Omental fat pad (tissue), 4 donors: ENCODE measurements at places on chromosomes 5 and 9. TPM values are rescaled to one million over a fixed set of nuclear protein-coding genes. Genes with fewer than 3 reads are reported as not detected.

DNA sequence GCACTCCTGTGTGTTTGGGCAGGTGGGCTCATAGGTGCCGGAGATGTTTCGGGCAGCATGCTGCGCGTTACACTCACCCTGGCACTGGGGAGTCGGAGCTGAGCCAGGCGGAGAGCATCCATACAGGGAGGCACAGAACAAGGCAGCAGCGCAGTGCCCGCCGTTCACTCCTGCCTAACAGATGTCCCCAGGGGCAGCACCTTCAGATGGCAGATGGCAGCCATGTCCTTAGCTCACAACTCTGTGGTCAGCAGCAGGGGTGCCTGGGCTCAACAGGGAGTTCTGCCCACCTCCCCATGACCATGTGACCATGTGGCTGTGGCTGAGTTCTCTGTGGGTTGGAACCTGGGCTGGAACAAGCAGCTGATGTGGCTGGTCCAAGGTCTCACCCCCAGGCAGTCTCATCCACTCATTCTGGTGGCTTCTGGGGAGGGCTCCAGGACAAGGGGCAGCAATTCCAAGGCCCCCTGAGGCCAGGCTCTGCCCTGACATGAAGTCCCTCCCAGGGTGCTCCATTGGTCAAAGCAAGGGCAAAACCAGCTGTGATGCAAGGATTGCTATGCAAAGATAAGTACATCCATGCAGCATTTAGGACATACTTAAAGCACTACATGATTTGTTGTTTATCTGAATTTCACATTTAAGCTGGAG is 64.2 kb downstream of the MRPL36 start:
- no peak for DNase-seq

DNA sequence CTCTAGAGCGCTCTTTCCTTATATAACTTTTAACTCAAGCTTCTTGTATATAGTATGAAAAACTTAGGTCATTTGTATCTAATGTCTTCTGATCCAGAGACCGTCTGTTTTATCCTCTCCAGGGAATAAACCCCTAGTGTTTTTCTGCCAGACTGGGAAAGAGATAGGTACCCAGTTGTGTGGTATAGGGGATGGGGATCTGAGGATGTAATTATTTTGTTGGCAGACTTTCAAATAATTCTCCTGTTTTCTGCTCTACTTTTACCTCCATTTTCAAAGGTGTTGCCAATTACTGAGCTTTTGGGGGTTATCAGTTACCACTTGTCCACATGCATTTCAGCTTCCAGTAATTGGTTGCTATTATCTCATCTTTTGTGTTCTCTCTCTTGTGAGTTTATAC is 17.9 kb downstream of the CCDC171 start:
- no peak for DNase-seq

Gene ANXA2R
- total RNA-seq: 3.5 TPM

- no peak for DNase-seq
Measured at GRCh38 chr9:94110821-94111252, 26.6 kb downstream of the PTPDC1 start.

DNA sequence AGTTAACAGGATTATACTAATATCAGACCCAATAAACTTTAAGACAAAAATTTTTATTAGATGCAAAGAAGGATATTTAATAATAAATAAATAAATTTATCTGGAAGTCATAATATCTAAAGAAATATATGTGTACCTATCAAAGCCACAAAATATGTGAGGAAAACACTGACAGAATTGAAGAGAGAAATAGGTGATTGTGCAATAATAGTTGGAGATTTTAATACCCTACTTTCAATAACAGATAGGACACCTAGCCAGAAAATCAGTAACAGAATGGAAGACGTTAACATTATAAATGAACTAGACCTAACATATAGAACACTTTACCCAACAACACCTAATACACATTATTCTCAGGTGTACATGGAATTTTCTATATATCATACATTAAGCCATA is 541.4 kb upstream of the SMC2 start:
- DNase-seq: no peak

DNA sequence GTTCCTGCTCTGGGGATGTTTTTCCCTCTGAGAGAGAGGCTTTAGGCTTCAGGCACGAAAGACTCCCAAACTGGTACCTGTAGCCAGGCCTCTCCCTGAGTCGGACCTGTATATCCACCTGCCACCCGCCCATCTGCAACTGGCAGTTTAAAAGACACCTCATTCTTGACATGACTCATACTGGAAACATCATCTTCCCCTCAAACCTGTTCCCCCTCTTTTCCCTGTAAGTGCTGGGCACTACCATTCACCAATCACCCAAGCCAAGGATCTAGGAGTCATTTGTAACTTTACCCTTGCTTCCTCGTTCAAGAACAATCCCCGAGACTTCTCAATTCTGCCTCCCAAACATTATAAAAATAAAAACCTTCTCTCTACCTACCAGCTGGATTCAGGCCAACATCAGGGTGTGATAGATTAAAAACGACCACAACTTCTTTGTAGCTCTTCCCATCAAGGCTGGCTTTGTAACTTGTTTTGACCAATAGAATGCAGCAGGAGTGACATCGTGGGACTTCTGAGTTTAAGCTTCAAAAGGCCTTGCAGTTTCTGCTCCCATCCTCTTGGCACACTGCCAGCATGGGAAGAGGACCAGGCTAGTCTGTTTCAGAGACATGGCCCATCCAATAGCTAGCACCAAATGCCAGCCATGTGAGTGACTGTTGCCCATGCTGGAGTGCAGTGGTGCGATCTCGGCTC is 1.8 kb upstream of the WDR31 start:
- no peak for DNase-seq

GRCh38 chr9:74804018-74804385 is 83.7 kb downstream of the TRPM6 start:
- DNase-seq: no peak

DNA sequence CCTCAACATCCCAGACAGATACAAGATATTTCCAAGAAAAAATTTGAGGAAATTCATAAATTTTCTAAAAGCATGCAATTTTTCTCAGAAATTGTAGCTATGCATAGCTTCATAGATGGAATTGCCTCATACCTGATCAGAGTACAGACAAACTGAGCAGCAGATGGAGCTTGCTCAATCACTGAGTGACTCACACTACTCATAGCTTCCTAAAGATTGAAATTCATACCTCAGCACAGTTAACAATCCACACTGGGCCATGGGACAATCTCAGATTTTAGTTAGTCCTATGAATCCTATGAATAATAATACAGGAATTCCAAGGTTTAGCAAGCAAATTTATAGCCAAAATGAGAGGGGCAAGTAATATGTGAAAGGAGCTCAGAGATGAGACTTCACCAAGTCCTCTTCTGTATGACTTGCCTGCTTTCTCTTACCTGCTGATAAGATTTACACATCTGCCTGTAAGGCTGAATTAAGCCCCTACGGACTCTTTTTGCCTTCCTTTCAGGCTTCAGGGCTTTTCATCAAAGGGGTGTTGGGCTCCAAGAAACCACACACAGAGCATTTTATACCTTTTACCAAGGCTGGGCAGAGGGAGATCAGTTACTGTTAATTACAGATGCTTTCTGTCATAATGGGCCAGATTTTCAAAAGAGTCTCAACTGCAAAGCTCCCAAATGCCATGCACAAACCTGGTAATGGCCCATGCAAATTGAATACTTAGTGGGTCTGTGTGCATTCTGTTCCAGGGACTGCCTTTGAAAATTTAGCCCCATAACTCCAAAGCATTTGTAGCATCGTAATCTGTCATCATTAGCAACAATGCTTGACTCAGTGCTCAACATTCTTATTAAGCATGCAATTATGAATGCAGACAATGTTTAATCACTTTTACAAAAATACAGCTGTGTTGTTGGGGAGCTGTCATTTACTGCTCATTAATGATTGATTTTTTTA is 439.3 kb downstream of the DTWD2 start:
- DNase-seq: no peak
